ENCODE measurements at places on chromosomes 11 and 22. TPM values are rescaled to one million over a fixed set of nuclear protein-coding genes. Genes with fewer than 3 reads are reported as not detected.

DNA sequence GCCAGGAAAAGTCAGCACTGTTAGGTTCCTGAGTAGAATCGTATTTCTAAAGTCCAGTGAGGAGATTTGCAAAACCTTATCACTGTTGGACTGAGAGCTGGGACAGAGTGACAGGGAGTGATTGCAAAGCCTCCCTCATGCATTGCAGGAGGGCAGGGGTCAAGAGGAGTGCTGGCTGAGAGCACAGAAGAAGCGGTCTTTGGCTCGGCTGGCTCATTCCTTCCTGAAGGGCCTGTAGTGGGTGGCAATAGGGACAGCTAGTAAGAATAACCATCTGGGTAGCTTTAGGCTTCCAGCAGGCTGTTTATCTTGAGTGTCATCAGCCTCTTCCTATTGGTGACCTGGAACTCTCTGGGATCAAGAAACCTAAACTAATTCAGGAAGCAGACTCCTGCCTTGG is 53.4 kb downstream of the CD44 start:
- DNase-seq, result no peak

GRCh38 chr11:55497068-55497467 is 57.2 kb upstream of the OR4C15 start:
- no peak for DNase-seq

The ACTN3 gene
- total RNA-seq, result 0.13 TPM

- peak; percentile 93 for DNase-seq
Observed at GRCh38 chr11:12693479-12694182, 19.4 kb downstream of the TEAD1 start.

DNA sequence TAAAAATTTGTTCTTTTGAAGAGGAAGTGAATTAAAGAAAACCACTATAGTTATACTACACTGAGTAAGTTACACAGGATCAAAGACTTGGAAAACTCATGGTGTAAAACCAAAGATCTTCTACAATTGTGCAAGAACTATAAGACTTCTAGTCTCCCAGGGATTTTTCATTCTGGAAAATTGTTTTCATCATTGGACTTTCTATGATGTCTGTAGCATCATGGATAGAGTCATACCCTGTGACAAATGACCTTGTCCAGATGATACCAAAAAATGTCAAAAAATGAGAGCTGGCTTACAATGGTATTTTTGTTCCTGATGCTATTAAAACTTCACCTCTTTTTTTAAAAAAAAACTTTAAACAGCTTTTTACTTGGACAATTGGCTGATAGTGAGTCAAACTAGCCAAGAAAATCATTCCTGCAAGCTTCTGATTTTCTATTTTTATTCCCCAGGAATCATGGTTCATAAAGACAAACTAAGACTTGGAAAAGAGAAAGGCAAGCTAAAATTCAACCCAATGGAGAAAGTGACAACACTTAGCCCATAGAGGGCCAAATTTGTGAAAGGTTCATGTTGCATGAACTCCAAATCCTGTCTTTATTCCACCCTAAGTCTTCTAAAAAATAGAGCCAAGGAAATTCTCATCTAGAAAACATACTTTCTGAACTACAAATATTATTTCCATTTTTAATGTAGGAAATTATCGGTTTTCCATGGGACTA is 30.7 kb downstream of the ME3 start:
- DNase-seq, result no peak

GRCh38 chr22:45754822-45755221 is 83.2 kb downstream of the ATXN10 start:
- DNase-seq, result no peak

DNA sequence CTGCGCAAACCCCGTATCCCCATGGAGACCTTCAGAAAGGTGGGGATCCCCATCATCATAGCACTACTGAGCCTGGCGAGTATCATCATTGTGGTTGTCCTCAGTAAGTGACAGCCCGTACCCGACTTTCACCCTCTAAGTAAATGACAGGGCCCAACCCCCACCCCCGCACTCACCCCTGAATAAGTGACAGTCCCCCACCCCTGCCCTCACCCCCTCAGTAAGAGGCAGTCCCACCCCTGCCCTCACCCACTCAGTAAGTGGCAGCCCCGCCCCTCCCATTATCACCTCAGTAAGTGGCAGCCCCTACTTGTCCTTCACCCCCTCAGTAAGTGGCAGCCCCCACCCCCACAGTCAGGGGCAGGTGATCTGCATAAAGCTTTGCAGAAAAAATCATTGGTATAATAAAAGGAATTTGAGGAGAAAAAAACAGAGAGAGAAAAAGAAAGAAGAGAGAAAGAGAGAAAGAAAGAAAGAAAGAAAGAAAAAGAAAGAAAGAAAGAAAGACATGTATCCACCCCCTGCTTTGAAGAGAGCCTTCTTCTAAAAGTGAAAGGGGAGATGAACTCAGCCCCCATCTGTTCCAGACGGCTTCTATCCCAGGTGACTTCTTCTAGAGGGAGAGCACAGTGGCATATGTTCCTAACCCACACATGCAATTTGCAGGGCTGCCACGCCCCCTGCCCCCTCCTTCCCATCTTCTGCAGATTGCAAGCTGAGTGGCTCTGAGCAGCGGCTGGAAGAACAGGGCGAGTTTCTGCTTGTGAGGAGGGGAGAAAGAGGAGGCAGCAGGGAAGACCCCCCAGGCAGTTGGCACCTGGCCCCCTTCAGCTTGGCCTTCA is 12.5 kb upstream of the SMIM35 start:
- no peak for DNase-seq

The GDPD4 gene
- not detected for total RNA-seq

- DNase-seq, result no peak
Observed at GRCh38 chr11:92168936-92169335, 55.7 kb upstream of the FAT3 start.
